ENCODE measurements at places on chromosomes 2 and 18. TPM values are rescaled to one million over a fixed set of nuclear protein-coding genes. Genes with fewer than 3 reads are reported as not detected.

The CYRIA gene
- 14.7 TPM for total RNA-seq

DNA sequence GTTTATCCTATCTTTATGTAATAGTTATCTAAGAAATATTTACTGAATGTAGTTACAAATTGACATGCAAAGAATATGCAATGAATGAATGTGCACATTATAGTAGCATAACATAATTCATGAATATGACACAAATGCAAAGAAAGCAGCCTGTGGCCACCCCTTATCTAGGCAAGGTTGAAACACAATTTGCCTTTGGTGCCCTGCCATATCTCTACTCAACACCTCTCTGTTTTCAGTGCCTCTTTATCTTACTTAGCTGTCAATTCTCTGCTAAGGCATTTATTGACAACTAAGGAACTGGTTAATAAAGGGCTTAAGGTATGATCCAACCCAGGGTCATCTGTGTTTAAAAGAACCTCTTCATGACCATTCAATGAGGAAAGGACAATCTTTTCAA, 18.9 kb downstream of the REV1 start:
- DNase-seq, result no peak

DNA sequence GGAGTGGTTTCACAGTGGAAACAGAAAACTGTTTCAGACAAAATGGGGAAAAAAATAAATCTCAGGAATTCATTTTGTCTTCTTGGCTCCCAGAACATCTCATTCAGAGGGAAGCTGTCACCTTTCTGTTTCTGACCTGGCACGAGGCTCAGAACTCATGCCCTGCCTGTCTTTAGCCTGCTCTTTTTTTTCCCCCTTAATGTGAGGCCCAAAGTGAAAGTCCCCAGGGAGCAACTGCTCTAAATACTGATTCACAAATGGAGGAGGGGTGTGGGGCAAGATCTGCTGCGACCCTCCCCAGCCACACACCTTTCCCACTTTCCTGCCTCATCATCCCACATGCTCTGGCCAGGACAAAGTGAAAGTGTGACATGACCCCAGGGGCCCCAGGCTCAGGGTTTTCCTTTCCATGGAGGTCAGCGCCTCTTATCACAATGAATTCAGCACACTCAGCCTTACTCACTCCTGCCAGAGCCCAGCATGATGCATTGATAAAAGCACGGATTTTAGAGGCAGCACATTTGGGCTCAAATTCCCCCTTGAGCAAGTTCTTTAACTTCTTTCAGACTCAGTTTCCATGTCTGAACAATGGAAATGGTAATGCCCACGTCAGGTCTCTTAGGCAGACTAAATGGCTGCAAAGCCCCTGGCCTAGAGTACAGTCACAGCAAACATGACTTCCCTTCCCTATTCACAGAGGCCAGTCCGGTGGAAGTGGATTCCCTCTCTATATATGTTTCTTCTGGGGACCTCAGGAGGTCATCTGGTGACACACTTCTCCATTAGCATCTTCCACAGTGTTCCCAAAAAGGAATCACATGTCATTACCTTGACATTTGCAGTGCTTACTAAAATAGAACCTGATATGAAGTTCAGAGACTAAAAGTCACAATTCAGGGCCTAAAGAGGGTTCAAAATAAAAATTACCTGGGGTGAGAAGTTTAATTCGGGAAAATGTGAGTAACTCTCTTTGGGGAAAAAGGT, 55.3 kb upstream of the TMEM163 start:
- peak; percentile 81 for DNase-seq

DNA sequence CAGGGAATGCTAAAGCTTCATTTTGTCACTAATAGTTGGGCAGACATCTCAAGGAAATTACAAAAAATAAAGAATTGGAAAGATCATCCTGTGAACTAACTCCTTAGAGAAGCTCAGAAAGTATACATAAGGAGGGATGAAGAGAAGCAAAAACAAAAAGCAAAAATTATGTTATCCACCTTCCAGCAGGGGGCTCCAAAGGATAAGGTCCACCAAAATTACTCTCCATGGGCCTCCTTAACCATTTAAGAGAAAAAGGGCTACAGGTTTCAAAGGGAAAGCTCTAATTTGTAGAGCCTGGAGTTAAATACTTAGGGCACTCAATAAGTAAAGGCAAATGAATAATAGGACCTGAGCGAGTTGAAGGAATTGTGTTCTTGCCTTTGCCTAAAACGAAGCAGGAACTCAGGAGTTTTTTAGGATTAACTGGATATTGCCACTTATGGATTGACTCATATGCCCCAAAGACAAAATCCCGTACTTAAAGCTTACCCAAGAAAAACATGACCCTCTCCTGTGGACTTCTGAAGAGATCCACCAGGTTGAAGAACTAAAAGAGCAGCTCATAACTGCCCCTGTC, 1167.9 kb downstream of the DSC3 start:
- DNase-seq, result no peak

DNA sequence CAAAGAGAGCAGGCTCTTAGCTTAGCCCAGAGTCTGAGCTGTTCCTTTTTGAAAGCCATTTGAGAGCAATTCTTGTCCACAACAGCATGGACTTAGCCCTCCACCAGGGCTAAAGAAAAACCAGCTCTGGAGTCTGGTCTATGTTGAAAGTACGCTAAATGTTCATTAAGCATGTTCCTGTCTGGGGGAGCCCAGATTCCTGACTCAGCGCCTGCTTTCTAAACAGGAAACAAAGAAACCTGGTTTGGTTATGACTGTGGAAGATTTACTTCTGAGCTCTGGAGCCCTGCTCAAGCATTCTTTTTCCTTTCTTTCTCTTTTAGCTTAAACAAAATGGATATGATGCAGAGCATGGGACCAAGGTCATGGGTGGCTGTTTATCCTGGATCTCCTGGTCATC, 279.8 kb downstream of the RBM43 start:
- no peak for DNase-seq
